ENCODE measurements at places on chromosomes 6 and 20.

GRCh38 chr20:22462975-22463914 lies 121.1 kb downstream of the FOXA2 start:
- no peak for DNase-seq

DNA sequence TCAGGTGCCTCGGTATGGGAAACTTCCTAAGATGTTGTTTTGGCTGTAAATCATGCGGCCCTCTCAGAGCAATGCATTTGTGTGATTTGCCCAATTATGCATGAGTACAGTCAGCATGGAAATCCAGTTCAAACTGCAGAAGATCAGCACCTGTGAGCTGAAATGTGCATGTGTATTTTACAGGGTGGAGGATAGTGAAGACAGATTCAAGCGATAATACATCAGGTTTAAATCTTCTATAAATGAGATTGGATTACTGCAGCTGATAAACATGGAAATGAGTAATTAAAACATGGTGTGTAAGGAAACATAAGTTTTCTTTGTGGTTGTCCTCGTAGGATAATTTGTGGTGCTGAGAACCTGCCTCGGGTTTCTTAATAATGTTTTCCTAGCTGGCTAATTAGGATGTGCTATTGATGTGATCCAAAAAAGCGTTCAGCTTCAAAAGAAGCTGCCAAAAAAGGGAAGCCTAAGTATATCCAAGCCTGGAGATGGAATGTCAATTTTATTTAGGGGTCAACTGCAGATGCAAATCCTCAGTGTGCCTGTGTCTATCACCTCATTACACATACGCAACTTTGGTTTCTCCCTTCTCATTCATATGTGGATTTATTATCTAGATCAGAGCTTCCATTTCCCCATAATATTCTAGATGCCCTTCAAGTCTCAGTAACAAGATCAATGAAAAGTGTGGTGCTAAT lies 117.1 kb upstream of the CCDC28A start:
- no peak for DNase-seq

GRCh38 chr6:16828058-16828457 lies 66.8 kb upstream of the ATXN1 start:
- no peak for DNase-seq

- no peak for DNase-seq
Measured at GRCh38 chr20:20609522-20609921, 102.9 kb downstream of the RALGAPA2 start.

DNA sequence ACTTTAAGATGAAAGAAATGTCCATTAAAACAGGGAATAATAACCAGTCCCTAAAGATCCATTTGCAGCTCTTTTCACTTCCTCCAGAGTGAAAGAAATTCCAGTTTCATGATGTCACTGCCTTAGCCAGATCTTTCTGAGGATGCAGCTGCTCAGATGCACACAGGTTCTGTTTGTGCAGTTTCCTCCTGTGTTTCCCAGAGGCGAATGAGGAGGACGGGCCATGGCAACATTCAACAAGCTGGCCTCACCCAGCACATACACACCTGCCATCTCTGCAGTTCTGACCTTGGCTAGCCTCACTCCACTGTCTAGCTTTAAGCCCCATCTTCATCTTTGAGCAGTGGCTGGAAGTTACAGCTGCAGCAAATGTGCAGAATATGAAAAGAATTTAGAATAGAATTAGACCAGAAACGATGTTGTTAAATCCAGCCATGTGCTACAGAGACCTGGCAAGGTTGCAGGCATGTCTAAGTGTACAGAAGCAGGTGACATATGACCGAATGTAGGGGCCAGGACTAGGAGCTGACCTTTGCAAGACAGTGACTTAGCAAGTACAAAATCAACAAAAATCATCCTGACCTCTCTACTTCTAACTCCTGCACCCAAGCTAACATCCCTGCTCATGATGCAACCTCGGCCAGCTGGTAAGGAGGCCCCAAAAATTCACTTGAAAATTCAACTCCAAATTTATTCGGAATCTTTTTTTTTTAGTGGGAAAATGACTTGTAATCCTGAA lies 35.0 kb downstream of the FAM50B start:
- no peak for DNase-seq

- no peak for DNase-seq
Measured at GRCh38 chr6:161210857-161211256, 63.0 kb downstream of the AGPAT4 start.

DNA sequence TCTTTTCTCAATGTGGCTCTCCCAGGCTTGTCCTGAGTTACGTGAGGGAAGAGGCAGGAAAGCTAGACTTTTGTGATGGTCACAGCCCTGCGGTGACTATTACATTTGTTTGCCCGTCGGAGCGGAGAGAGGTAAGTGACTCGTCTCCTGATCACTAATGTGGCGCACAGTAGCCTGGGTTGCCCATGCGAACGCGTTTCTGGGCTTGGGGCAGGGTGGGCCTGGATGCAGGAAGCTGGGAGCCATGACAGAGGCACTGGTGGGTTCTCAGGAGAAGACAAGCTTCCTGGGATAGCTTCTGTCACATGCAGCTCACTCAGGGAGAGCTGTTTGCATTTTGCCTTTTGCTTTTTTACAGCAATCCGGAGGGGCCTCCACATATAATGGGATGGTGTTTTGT lies 60.6 kb downstream of the IGF2R start:
- no peak for DNase-seq

- no peak for DNase-seq
Measured at GRCh38 chr6:161748535-161749416, 474.9 kb upstream of the AGPAT4 start.

- no peak for DNase-seq
Measured at GRCh38 chr20:2871111-2871465, 2.2 kb upstream of the PTPRA start.

DNA sequence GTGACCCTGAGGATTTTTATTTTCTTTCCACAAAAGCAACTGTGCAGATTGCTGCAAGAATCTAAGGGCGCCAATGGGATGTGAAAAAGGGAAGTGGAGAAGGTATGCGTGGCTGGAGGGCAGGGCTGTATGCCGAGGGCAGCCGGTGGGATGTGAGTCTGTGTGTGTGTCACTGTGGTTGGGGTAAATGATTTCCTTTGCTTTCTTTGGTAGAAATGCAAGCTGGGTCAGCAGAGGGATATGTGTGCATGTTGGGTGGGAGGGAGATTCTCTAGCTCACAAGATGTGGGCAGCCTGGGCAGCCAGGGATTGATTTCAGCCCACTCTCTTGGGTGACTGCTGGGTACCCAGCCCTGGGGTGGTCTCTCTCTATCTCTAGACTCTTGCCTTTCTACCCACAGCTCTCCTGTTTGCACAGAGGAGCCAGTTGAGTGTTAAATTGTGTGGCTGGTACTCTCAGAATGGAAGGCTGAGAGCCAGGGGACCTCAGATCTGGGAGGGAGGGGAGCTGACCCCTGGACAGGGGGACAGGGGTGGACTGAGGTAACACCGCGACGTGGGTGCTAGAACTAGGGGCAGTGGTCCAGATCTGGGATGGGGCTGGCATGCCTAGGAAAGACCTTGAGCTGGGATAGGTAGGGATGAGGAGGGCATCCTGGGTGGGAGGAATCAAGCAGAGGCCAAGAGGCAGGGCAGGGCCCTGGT lies 136.8 kb upstream of the RNF24 start:
- DNase-seq = no peak

GRCh38 chr6:169079650-169080049 lies 174.0 kb downstream of the THBS2 start:
- DNase-seq = no peak

GRCh38 chr6:6863970-6864639 lies 243.7 kb upstream of the RREB1 start:
- DNase-seq = no peak

DNA sequence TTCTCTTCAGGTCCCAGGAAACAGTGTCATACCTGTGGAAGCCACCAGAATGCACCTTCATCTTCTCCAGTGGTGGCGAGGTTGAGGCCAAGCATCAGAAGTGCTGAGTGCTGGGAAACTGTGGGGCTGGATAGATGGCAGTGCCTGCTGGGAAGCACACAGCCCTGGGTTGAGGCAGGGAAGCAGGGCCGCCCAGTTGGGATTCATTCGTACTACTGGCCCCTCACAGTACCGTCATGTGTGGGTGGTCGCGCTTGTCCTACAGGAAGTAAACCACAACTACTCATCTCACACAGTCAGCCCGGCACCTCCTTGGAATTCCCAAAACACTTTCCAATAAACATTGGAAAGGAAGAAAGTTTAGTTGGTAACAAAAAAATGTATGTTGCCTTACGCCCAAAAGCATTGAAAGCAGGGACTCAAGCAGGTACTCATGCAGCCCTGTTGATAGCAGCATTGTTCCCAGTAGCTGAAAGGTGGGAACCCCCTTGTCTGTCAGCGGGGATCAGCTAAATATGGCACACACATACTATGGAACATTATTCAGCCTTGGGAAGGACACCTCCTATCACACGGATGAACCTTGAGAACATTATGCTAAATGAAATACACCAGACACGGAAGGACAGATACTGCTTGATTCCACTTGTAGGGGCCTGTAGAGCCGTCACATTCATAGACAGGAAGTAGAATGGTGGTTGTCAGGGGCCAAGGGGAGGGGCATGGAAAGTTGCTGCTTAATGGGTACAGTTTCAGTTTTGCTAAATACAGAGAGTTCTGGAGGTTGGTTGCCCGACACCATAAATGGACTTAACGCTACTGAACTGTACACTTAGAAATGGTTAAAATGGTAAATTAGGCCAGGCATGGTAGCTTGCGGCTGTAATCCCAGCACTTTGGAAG lies 162.7 kb downstream of the MTHFD1L start:
- no peak for DNase-seq

GRCh38 chr6:65295812-65296211 lies 411.2 kb downstream of the EYS start:
- no peak for DNase-seq

DNA sequence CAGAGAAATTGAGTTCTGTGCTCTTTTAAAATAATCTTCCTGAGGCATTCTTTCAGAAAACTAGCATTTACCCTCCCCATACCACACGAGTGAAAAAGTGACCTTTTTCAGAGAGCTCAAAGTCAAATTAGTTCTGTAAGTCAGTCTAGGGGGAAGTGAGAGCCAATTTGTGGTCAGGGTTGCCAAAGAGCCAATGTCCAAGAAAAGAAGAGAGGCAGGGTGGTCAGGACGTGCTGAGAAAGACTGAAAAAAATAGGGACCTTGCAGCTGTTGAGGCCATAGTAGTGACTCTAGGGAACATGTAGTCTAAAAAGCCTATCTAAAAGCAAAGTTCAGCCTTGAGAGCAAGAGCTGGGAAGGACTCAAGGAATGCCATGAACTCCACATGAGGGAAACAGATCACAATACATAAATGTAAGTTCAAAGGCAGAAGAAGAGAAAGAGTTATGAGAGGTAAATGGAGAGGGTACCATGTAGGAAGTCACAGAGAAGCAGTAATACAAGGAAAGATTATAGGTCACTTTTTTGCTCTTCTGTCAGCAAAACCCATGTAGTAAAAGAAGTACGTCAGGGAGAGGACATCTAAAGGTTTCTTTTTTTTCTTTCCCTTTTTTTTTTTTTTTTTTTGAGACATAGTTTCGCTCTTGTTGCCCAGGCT lies 565.1 kb upstream of the FLRT3 start:
- DNase-seq = no peak

DNA sequence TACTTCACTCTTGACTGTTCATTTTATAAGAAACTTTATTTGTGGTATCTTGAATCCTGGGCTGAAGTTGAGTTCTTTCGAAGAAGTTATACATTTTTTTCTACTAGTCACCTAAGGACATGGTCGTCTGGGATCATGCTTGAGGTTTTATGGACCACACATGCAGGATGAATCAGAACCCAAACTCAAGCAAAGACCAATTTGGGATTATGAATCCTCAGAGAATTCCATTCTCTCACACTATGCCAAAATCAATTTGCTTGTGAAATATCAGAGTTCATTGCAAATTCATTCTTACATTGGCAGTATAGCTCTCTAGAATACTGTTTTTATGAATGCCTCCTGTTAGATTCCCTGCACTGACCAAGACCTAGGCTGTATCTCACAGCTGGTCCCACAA lies 114.3 kb upstream of the HDAC2 start:
- DNase-seq = no peak

GRCh38 chr6:24444588-24444987 lies 41.9 kb downstream of the MRS2 start:
- DNase-seq = no peak

DNA sequence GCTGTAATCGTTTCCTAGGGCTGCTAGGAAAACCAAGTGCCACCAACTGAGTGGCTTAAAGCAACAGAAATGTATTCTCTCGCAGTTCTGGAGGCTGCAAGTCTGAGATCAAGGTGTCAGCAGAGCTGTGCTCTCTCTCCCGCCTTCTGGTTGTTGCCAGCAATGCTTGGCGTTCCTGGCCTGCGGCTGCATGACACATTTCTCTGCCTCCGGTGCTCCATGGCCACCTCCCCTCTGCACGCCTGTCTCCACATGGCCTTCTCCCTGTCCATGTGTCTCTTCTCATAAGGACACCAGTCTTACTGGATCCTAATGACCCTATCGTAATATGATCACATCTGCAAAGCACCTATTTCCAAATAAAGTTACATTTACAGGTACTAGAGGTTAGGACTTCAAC lies 91.7 kb upstream of the AKAP12 start:
- no peak for DNase-seq

DNA sequence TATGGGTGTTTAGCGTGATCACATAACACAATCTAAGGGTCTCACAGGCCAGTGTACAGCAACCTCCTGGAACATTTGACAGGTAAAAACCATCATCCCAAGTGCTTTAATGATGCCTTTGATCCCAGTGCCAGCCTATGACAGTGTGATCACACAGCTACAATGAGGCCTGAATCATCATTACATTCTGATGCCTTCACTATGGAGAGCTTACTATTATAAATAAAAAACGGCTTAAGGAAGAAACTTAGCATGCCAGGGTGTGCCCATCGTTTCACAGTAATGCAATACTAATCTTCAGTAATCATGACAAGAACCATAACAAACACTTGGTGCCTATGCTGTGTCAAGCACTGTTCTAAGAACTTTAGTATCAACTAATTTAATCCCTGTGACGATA lies 11.4 kb downstream of the MAP7 start:
- DNase-seq = no peak

GRCh38 chr6:7535498-7535897 lies 6.0 kb upstream of the DSP start:
- no peak for DNase-seq

- DNase-seq = peak; percentile 25
Measured at GRCh38 chr6:104525677-104526322, 333.9 kb downstream of the HACE1 start.

All from activated effector memory CD4-positive, alpha-beta T cell treated with Interleukin-2 at 50 U/mL for 16 hours (primary cell).